Hematopoietic multipotent progenitor cell treated with erythropoietin and hydrocortisone succinate and interleukin-3 and kit ligand, for 8 days (in vitro differentiated cells): ENCODE measurements at places on chromosomes 2 and 18.

DNA sequence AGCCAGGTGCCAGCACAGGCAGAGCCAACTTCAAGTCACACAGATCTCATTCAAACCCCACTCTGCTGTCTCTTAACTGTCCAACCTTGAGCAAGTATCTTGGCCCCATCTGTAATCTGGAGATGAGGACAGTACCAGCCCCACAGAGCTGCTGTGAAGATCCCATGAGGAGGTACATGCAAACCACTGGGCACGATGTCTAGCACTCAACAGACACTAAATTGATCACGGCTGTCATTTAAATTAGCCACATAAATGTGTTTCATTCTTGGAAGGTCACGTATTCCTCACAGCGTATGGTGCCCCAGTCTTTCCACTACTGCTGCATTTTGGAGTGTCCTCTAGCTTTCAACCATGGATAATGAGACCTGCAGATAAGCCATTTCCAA is 167.6 kb upstream of the ID2 start:
- no peak for DNase-seq

DNA sequence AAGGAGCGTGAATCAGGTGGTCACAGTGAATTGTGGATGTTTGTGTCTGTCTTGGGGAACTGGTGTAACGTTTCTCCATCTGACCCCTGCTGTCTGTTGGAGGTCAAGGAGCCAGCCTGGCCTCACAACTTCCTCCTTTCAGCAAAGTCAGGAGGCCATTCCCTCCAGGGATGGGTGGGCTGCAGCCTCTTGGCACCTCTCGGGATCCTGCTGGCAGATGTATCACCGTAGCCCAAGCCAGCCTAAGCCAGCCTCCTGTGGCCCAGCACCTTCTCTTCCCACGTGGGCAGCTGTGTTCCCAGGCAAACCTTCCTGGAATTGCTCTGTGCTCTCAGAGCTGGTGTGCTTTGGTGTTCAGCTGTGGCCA is 30.5 kb downstream of the HPCAL1 start:
- no peak for DNase-seq

- DNase-seq: no peak
Observed at GRCh38 chr2:24885221-24886125, 34.6 kb downstream of the ADCY3 start.

GRCh38 chr2:8230466-8230865 is 451.4 kb upstream of the ID2 start:
- no peak for DNase-seq

DNA sequence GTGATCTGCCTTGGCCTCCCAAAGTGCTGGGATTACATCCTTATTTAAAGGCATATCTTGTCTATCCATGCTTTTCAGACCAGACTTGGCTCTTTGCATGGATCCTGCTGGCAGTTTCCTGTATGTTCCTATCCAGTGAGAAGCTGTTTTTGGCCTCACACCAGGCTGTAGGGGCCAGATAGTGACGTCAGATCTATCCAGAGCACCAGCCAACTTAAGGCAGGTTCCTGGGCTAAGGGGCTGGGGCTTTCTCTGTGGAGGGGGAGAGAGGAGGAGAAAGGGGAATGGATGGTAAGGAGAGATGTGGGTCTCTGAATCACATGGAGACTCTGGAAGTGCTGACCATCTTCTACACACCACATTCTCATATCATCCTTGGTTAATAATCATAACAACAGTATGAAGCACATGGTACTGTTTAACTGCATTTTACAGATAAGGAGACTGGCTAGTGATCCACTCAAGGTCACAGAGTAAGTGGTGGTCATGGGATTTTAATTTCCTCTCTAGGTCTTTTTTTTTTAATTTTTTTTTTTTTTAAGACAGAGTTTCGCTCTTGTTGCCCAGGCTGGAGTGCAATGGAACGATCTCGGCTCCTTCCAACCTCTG is 2.0 kb upstream of the FAM117B start:
- DNase-seq: peak; percentile 81

- DNase-seq: no peak
Observed at GRCh38 chr18:77870894-77871293, 621.2 kb downstream of the GALR1 start.

DNA sequence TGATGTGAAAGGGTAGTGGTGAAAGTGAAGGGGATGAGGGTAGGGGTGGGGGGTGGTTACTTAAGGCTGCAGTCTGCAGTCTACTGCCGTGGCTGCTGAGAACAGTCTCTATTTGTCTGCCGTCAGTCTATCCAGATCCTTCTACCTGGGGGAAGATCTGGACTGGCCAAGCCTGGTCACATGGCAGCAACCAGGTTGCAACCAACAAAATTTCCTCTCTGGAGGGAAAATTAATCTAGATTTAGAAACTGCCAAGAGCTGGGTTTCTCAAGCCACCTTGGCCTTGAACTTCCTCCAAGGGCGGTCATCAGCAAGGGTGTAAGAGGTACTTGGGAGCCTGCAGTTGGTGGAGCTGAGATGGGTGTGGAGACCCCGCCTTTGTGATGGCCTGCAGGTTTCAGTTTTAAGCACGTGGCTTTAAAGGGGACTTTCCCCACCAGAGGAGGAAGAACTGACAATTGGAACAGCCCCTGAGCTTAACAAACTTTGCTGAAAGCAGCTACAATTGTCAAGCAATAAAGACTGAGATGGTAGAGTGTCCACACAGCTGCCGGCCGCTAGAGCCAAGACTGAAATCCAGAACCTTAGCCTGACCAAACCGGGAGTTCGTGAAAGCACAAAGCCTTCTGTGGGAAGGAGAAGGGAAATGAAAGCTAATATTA is 31.4 kb upstream of the KCMF1 start:
- DNase-seq: peak; percentile 69

- no peak for DNase-seq
Observed at GRCh38 chr2:212842544-212843185, 304.1 kb upstream of the ERBB4 start.

DNA sequence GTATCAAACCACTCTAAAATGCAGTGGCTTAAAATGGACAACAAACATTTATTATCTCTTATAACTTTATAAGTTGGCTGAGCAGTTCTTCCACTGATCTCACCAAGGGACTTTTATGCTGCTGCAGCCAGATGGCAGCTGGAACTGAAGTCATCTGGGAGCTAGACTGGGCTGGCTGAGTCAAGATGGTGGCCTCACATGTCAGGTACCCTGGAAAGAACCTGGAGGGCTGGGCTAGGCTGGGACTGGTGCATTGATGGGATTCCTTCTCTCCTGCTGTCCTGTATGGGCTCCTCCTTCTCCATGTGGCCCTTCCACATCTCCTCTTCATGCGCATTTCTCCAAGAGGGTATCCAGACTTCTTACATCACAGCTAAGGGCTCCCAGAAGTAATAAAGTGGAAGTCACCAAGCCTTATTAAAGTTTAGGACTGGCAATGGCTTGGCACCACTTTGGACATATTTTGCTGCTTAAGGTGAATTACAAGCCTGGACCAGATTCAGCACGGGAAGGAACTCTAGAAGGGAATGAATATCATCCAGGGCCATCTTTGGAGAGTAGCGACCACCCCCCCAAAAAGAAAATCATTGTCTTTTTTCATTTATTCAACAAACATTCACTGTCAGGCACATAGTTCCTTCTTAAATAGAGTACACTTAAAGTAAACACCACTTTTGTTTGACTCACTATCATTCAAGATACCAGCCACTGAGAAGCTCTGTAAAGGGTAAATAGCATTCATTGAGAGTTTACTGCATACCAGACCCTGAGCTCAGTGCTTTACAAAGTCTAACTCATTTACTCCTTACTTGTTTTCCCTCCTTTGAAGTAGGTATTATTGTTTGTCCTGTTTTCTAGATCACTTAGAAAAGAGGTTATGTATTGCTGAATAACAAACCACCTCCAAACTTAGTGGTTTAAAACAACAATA is 138.0 kb downstream of the ZFP36L2 start:
- no peak for DNase-seq

DNA sequence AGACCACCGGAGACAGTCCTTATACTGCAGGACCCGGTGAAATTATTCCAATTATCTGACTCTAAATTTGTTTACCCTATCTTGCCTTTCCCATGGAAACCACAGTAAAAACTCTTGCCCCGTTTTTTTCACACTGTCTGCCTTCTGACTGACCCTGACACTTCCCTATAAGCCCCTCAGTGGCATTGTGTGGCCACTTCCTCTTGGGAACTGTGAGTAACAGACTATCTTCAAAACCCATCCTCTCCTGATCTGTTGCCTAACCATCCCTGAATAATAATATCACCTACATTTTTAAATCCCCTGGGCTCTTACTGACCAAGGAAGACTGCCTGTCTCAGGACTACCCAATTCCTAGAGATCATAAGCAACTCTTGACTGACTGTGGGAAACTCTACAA is 42.6 kb upstream of the RNF152 start:
- no peak for DNase-seq

- DNase-seq: no peak
Observed at GRCh38 chr18:38241216-38241615, 675.6 kb upstream of the CELF4 start.

DNA sequence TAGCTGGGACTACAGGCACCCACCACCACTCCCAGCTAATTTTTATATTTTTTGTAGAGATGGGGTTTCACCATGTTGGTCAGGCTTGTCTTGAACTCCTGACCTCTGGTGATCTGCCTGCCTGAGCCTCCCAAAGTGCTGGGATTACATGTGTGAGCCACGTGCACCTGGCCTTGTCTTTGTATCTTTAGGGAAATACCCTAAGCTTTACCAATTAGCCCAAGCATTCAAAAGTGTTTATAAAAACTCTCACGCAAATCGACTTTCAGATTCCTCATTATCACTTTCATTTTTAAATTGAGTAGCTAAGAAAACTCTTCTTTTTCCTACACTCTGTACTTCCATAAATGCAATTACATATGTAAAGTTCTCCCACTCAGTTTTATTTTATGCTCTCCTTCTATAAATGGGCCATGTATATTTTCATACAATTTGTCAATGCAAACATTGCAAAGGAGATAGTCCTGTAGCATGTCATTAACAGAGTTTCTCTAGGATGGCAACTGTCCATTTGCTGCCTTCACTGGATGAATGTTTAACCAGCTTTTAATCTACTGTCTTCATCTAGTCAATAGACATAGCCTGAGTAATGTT is 326.2 kb upstream of the LRATD1 start:
- DNase-seq: no peak

DNA sequence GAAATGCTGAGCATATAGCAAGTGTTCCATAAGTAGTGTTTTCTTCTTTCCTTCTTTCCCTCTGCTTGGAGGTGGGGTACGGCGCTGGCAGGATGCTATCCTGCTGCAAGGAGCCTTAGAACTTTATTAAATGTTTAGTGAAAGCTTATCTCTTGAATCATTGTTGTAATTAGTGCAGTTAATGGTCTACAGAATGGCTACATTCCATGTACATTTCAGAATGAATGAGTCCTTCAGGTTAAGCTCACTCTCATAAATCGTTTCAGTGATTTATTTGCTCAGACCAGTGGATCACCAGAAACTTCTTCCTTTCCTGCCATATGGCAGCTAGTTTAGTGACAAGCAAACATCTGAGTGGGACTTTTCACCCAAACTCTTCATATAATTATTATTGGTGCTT is 3.3 kb upstream of the YWHAQ start:
- DNase-seq: no peak

DNA sequence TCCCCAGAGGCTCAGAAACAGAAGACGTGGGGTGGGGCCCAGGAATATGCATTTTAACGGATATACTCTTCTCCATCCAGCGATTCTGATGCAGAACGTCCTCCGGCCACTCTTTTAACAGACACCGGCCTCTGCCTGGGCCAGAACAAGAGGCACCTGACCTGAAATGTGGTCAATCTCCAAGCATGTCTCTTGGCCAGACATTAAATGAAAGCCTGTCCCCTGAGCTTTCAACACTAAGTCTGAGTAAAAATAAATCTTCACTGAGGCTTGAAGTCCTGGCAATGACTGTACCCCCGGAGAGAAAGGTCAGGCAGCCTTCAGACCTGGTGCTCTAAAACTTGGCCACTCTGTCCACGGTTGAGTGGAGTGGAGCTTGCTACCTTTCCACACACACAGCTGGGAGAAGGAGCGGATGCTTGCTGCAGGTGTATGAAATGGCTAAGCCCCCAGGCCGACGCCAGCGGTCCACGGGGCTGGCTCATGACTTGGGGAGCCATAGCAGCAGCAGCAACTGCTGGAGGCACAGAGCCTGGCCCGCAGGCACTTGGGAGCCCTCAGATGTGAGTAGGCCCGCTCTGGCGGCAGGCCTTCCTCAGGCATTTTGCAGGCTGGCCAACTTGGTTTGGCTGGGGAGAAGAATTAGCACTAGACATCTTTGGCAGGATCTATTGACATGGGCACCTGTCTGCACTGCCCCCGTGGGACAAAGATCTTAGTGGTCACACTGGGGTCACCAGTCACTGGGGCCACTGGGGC is 79.7 kb downstream of the TMEM17 start:
- DNase-seq: no peak

GRCh38 chr2:61689568-61689967 is 151.4 kb upstream of the XPO1 start:
- no peak for DNase-seq

DNA sequence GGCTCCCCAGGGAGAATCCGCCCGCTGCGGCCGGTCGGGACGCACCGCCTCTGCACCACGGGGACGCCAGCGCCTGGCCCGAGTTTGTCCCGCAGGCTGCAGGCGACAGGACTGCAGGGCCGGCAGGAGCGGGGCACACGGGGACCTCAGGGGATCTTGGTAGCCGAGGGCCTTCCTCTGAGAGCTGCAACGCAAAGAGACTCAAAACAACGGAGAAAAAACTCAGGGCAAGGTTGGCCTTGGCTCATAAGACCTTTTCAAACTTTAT is 79.7 kb downstream of the ARHGEF4 start:
- DNase-seq: no peak

- no peak for DNase-seq
Observed at GRCh38 chr2:218345491-218346236, 11.0 kb upstream of the CATIP start.

DNA sequence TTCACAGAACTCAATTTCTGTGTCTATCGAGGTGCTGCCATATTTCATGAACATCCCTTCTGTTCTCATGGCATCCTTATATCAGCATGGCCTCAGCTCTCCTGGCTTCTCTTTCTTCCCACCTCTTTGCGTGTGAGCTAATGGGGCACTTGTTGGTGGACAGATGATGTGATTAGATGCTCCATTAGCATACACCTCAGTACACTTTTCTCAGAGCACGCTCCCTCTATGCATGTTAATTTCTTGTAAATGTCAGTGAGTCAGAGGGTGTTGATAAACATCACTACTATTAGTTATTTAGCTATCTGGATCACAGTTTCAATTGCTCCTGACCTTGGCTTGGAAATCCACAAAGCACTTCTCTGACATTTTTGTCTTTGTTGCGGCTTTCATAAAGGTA is 159.4 kb downstream of the CD8B2 start:
- no peak for DNase-seq

- no peak for DNase-seq
Observed at GRCh38 chr2:196963961-196964360, 37.5 kb upstream of the PGAP1 start.

GRCh38 chr2:31329081-31329625 is 85.4 kb downstream of the XDH start:
- no peak for DNase-seq

DNA sequence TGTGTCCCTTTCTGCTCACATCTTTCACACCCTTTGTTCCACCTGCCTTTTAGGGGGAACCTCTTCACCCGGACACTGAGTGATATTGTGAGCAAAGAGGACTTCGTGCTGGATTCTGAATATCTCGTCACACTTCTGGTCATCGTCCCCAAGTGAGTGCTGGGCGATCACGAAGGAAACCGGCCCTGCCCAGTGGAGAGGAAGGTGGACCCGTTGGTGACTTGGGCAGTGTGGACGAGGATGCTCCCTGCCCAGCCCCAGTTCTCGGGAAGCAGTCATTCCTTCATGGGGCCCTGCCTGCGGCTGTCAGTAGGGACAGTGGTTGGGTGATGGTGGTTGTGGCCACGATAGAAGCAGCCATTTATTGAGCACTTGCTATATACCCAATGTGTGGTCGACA is 40.8 kb downstream of the PDIA6 start:
- no peak for DNase-seq
